Ascending aorta (tissue), 2 donors: ENCODE measurements at places on chromosomes 4 and X. TPM values are rescaled to one million over a fixed set of nuclear protein-coding genes. Genes with fewer than 3 reads are reported as not detected.
A peak's percentile ranks its signal among the peaks of the same experiment; 100 is the strongest.

- H3K27ac ChIP-seq, result no peak overlapping the region
- H3K4me3 ChIP-seq, result no peak overlapping the region
- no peak for DNase-seq
Measured at GRCh38 chr4:10366628-10367027, 90.6 kb downstream of the ZNF518B start.

DNA sequence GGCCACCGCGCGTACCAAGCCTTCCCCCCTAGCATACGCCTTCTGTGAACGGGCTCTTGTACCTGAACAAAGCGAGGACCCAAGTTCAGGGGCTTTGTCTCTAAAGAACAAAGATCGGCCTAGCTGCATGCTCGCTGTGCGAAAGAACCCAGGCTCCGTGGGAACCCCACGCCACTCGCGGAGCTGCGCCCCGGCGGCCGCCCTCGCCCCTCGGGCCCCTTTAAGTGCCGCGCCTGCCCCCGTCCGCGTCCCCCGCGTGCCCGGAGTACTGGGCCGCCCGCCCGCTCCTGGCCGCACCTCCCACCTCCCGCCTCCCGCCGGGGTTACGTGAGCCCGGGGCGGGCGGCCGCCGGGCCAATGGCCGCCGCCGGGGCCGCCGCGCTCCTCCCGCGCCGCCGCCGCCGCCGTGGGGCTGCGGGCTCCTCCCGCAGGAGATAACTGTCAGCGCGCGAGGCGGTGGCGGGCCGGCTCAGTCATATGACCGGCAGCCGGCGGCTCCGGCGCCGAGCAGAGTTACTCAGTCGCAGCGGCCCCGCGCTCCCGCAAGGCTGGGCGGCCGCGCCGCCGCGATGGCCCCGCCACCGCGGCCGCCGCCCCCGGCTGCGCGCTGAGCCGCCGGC is at the start of gene FNIP2:
TSS of gene FNIP2 (plus strand) at position 472 of the 620 bp plus-strand sequence. CDS start 187 bp downstream, outside the sequence.
- H3K4me3 ChIP-seq, result peak within 1 kb of the TSS; percentile 86
- peaks cover 22% of the 10 kb centered on the region for H3K4me1 ChIP-seq
- peak within 1 kb of the TSS; percentile 92 for H3K27ac ChIP-seq
- H3K36me3 ChIP-seq, result no peaks in the 10 kb centered on the region
- peak; percentile 88 for DNase-seq

DNA sequence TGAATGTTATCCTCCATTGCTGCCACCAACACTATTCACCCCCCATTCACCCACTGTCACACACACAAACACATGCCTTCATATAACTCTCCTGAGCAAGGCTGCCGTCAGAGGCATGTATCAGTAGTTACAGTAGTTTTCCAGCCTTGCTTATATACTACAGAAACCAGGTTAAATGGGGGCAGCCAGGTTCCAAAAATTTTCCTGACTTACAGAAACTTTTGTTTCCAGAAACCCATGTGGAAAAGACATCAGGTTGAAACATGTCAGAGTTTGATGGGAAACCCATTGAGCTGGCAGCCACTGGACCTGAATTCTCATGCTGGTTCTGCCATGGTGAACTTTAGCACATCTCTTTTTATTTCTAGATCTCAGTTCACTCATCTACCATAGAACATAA is 64.0 kb downstream of the COX18 start:
- no peak for DNase-seq
- no peaks in the 10 kb centered on the region for H3K36me3 ChIP-seq
- no peak overlapping the region for H3K27ac ChIP-seq

DNA sequence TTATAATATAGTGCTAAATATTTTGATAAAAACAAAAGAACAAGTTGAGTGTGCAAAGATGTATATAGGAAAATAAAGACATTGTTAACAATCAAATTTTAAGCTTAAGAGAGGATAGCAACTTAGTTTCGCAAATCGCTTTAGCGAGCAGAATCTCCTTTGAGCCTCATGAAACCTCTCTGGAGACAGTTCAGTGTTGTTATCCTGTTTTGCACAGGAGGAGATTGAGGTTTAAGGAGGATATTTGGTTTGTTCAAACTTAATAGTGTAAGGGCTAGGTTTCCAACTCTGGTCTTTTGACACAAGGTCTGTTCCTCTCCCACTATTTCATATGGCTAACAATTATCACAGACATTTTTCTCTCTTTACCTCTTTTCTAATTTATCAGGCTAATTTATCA is 1848.5 kb upstream of the TENM3 start:
- H3K4me1 ChIP-seq, result no peaks in the 10 kb centered on the region
- H3K4me3 ChIP-seq, result no peak overlapping the region
- no peaks in the 10 kb centered on the region for H3K27me3 ChIP-seq
- no peak for DNase-seq

GRCh38 chr4:89889289-89889688 is 5.4 kb upstream of the MMRN1 start:
- no peaks in the 10 kb centered on the region for H3K27me3 ChIP-seq
- H3K36me3 ChIP-seq, result no peaks in the 10 kb centered on the region
- no peak overlapping the region for H3K4me3 ChIP-seq
- DNase-seq, result no peak
- H3K27ac ChIP-seq, result no peak overlapping the region

The CXCL1 gene
- 18.0 TPM for total RNA-seq

The CYSLTR1 gene
- 8.9 TPM for total RNA-seq

The KCTD8 gene
- 0.43 TPM for total RNA-seq

The SPANXB1 gene
- total RNA-seq, result not detected

The CYBB gene
- 19.7 TPM for total RNA-seq
